Mucosa of gallbladder (tissue), 1 donor: ENCODE measurements at places on chromosomes 3 and 15.

- DNase-seq: no peak
Observed at GRCh38 chr3:194792368-194792767, 106.7 kb downstream of the FAM43A start.

DNA sequence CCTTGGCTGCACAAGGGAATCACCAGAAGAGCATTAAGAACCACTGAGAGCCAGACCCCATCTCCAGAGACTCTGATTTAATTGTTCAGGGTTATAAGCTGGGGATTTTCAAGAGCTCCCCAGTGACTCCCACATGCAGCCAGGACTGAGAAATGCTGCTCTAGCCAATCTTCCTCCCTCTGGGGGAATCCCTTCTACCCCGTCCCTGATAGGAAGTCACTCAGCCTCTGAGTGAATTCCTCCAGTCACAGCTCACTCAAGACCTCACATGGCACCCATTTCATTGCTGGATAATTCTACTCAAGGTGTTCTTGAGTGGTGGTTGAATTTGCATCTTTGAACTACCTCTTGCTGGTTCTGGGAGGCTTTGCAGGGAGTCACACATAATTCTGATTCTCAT lies 10.7 kb downstream of the CCR3 start:
- DNase-seq: no peak

DNA sequence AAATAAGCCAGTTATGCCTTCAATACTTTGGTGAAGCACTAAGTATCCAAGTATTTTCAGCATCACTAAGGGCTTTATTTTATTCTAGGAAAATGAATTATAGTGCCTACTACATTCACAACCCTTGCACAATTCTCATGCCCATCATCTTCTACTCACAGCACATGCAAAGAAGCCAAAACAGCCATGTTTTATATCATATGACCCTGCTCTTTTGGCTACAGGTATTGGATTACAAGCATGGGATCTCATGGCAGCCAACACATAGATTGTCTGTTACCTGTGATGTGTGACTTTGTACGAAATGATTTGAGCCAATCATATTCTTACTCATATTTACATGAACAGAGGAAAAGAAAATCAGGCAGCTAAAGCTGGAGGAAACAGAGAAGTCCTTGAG lies 38.6 kb downstream of the STT3B start:
- DNase-seq: no peak

DNA sequence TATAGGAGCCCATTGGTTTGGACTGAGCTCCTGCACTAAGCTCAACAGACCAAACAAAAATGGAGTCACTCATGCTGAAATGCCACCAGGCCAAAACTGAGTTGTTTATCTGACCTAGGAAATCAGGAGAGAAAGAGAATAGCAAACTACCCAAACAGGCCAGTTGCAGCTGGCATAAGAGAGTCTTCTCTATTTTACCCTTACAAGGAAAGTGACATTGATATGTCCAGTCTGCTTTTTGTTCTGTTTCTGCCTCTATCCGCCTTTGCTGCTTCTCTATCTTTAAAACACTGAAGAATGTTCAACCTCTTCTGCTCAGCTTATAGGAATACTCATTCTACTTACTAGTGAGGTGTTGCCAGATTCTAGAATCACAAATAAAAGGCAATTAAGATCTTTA lies 95.1 kb downstream of the ATP1B3 start:
- no peak for DNase-seq

- DNase-seq: no peak
Observed at GRCh38 chr15:40072216-40072990, 33.4 kb upstream of the SRP14 start.
